ENCODE measurements at places on chromosomes 3 and 15.

DNA sequence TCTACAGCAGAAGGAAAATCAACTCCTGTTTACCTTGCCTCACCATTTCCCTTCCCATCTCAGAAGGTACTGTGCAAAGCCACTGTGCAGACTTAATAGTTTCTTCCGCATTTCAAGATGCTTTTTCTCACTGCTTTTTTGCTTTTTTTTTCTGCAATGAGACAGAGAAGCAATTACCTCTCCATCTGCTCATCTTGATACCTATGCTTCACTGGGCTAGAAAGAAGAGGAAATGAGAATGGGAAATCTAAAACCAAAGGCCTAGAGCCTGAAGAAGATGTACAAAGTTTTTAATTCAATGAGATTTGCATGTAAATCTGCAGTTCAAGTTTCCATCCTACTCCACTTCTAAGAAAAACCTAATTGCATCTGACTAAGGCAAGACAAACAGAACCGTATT, 238.1 kb upstream of the SETMAR start:
- no peak for DNase-seq

DNA sequence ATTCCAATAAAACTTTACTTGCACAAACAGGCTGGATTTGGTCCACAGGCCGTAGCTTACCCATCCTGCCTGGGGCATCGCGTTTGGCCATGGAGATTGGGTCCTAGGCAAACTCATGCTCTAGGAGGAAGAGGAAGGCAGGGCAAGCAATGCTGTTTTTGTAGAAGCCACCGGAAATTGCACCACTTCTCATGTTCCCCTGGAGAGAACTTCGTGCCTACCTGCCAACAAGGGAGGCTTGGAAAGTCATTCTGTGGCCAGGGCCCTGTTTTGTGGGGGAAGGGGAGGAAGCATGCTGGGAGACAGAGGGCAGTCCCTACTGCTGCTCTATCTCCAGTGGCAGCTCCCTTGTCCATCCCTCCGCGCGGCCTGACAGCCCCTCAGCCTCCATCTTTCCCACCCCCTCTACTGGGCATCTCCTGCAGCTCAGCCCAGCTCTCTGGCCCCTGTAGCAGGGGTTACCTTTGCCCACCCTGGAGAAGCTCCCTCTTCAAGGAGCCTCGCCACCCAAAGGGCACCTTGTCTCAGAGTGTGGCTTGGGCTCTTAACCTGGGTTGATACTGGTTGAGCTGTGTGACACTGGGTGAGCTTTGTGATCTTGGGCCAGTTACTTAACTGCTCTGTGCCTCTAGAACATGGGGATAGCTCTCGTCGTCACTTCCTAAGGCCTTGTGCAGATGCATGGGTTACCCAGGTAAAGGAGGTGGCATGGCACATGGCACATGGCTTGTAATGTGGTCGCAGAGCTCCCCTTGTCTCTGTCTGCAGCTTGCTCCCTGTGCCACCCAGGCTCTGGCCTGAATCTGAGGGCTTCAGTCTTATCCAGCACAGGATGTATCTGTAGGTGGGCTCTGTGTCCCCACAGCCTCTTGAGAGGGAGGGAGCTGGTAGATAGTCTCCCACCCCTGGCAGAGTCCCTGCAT, 6.1 kb downstream of the ABTB1 start:
- DNase-seq, result no peak

- DNase-seq, result no peak
Measured at GRCh38 chr3:12471241-12471640, 13.0 kb upstream of the TSEN2 start.

- no peak for DNase-seq
Measured at GRCh38 chr3:16993227-16993626, 108.5 kb downstream of the PLCL2 start.

GRCh38 chr15:33392453-33392852, 81.7 kb downstream of the RYR3 start:
- DNase-seq, result no peak

DNA sequence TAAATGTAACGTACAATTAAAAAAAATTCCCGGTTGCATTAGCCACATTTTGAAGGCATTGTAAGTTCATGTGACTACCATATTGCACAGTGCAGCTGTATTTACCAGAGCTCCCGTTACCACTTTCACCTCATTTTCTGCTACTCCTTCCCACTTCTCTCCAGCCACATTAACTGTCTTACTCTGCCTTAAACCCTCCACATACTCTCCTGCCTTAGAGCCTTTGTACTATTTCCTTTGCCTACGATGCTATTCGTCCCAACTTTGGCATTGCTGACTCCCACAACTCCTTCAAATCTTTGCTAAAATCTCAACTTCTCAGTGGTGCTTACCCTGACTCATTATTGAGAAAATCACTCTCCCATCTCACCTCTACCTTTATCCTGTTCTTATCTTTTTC, 115.2 kb downstream of the CADM2 start:
- no peak for DNase-seq

DNA sequence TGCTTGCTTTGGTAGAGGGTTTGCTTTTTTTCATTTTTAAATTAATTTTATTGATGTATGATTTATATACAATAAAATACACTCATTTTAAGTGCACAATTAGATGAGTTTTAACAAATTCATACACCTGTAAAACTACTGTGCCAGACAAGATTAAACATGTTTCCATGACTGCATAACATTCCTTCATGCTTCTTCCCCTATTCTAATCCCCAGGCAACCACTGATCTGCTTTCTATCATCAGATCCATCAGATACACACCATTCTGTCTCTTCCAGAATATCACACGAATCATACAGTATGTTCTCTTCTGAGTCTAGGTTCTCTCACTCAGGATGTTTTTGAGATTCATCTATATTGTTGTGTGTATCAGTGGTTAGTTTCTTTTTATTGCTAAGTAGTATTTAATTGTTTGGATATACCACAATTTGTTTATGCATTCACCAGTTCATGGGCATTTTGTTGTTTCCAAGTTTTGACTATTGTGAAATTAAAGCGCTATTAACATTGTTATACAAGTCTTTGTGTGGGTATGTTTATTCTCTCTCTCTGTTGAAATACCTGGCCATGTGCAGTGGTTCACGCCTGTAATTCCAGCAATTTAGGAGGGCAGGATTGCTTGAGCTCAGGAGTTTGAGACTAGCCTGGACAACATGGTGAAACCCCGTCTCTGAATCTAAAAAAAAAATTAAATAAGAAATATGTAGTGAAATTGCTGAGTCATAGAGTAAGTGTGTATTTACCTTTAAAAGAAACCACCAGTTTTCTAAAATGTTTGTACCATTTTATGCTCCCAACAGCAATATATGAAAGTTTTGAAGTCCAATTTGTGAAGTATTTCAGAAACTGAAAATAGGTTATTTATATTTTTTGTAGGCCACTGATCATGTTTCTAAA, 7.0 kb upstream of the TFG start:
- no peak for DNase-seq

DNA sequence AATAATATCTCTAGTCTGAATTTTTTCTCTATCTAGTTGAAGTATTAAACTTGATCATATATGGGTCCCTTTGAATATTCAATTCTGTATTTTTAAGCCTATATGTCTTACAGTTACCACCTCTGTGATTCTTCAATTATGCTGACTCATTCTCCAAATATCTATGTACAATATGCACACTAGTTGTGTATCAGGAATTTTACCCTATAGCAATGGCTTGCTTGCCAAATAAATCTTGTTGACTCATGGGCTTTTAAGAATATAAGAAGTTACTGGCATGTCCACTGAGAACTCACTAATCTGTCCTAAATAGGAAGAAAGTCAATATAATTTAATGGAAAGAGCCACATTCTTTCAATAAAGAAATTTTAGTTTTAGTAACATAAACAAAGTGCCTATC, 656.3 kb downstream of the RBMS3 start:
- no peak for DNase-seq

DNA sequence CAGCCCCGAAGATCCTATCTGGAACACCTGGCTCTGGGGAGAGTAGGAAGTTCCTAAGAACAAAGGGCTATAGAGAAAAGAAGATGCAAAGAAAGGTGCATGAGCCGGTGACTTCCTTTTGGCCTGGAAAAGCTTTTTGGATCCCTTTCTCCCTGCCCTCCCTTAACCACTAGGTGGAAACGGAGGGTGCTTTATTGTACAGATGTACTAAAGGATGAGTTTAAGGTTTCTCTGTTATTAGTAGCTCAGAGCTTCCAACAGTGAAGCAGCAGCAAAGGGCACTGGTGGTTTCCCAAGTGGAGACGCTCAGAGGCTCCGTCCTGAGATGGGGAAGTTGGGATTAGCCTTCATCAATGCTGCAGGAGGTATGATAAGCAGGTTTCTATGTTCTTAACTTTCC, 5.9 kb upstream of the ADGRG7 start:
- DNase-seq, result no peak

DNA sequence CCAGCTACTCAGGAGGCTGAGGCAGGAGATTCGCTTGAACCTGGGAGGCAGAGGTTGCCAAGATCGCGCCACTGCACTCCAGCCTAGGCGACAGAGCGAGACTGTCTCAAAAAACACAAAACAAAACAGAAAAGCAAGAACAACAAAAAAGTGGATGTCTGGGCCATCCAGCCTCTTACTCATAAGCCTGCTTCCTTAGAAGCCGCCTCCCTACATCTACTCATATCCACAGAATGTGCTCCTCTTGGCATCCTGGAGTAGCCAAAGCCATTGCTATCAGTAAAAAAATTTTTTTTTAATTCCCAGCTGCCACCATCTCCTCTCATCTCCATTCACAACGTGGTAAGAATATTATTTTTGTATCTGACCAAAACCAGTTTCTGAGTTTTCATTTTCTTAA, 10.8 kb downstream of the ZSCAN2 start:
- no peak for DNase-seq

Data from neuronal stem cell (in vitro differentiated cells).